ENCODE measurements at places on chromosomes 5 and 9. TPM values are rescaled to one million over a fixed set of nuclear protein-coding genes. Genes with fewer than 3 reads are reported as not detected.

SCGB3A1 gene
- 0.39 TPM for total RNA-seq

AHRR gene
- 4.5 TPM for total RNA-seq

MEIKIN gene
- not detected for total RNA-seq

SLC4A9 gene
- 0.76 TPM for total RNA-seq

FAM53C gene
- 51.3 TPM for total RNA-seq

HTR4 gene
- total RNA-seq: not detected

DBN1 gene
- 269 TPM for total RNA-seq

KIAA1958 gene
- 41.0 TPM for total RNA-seq

FBP1 gene
- total RNA-seq: 5.7 TPM

MORN5 gene
- not detected for total RNA-seq

NTNG2 gene
- 3.1 TPM for total RNA-seq

SLC2A6 gene
- total RNA-seq: 14.2 TPM

FGF18 gene
- total RNA-seq: 1.4 TPM

TAF1L gene
- 0.02 TPM for total RNA-seq

ST8SIA4 gene
- 1.3 TPM for total RNA-seq

XRCC4 gene
- 12.0 TPM for total RNA-seq

KCNN2 gene
- total RNA-seq: 12.0 TPM

IL5 gene
- total RNA-seq: not detected

SPINK7 gene
- not detected for total RNA-seq

PCDHA5 gene
- 0.85 TPM for total RNA-seq

SMIM33 gene
- total RNA-seq: not detected

C7 gene
- 1.4 TPM for total RNA-seq

LCP2 gene
- 0.37 TPM for total RNA-seq

PCDHGA12 gene
- 2.1 TPM for total RNA-seq

ENTPD2 gene
- 8.3 TPM for total RNA-seq

AMBP gene
- total RNA-seq: 3.3 TPM

ZNG1A gene
- 39.1 TPM for total RNA-seq

ROR2 gene
- 19.8 TPM for total RNA-seq

ARID3C gene
- total RNA-seq: 0.23 TPM

DUSP1 gene
- total RNA-seq: 9.5 TPM

IFNA2 gene
- total RNA-seq: not detected

VCAN gene
- total RNA-seq: 276 TPM

ORM2 gene
- total RNA-seq: 1.6 TPM
